RPMI7951 (cell line): ENCODE measurements at places on chromosomes 5 and 9.

DNA sequence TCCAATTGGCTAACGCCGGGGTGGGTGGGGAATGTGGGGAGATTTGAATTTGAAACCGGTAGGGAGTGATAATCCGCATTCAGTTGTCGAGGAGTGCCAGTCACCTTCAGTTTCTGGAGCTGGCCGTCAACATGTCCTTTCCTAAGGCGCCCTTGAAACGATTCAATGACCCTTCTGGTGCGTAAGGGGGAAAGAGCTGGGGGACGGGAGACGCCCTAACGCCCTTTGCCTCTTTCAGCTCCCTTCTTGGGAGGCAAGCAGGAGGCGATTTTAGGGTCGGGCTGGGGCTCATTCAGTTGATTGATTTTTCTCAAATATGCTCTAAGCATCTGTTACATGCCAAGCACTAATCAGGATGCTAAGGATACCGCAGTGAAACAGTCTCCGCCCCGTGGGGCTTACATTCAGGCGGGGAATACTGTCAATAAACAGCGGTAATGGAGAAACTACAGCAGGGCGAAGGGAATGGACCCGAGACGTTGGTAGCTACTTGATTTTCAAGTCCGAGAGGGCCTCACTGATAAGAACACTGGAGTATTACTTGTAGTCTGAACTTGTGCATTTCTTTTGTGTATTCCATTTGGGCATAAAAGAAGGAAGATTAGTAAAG is at the start of gene HMMR:
Gene HMMR, plus strand, starts transcription at position 71 of the 610 bp plus-strand sequence. Its CDS starts 61 bp downstream, at position 132.
- DNase-seq, result no peak

- no peak for DNase-seq
Measured at GRCh38 chr5:115815006-115815692, 1.3 kb downstream of the CDO1 start.

GRCh38 chr5:32504989-32505596 is 60.6 kb upstream of the ZFR start:
- peak; percentile 95 for DNase-seq

GRCh38 chr5:55324815-55325418 is 17.1 kb downstream of the MTREX start:
- peak; percentile 31 for DNase-seq

DNA sequence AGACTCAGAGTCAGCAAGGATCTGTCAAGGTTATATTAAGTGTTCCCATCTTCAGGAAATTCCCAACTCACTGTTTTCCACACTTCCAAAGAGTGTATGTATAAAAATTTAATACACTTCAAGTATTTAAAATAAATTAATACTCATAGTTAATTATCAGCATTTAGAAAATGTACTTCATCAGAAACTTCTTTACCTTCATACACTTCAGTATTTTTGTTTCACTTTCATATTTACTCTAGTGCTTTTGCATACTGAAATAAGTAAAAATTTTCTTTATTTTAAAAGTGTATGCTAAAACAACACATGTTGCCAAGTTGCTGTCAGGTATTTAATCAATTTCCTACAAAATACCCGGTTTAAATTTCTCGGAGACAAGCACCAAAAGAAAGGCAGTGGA is 16.5 kb downstream of the RICTOR start:
- DNase-seq, result peak; percentile 2
